Large intestine (tissue), 12 donors: ENCODE measurements at places on chromosomes 3 and 15. TPM values are rescaled to one million over a fixed set of nuclear protein-coding genes. Genes with fewer than 3 reads are reported as not detected.

Gene AHSG
- 1.8 TPM for polyA plus RNA-seq

Gene EFCC1
- polyA plus RNA-seq, result 4.1 TPM

Gene PP2D1
- polyA plus RNA-seq, result 0.39 TPM

Gene WDR93
- polyA plus RNA-seq, result 0.30 TPM

Gene ACAN
- 0.16 TPM for polyA plus RNA-seq

Gene CLCN2
- 27.5 TPM for polyA plus RNA-seq

DNA sequence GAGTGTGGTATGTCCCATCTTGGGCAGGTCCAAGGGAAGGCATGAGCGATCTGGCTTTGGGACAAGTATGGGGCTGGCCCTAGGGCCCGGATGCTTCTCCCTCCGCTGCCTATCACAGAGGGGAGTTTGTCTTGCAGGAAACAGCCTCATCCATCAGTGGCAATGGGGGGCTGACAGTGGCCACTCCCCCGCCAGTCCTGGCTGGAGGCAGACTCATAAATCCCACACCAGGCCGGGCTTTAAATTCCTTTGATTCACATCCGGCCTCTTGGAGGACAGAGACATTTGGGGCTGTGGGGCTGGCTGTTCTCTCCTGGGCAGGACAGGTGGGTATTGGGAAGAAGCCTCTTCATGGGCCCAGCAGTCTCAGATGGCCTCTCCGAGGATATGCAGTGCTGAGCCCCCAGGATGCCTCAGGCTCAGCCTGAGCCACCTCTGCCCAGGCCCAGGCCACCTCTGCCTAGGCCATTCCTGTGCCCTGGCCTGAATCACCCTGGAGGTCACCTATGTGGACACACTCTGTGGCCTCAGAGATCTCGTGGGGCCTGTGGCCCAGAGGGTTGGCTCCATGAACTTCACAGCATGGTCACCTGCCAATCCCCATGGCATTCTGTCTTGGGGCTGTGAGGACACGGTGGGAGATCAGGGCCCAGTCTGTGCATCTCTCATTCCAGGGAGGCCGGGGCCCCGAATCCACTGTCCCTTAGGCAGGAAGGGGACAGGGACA lies 84.2 kb upstream of the GOLGA6L4 start:
- DNase-seq, result no peak

- DNase-seq, result no peak
These were observed 68.6 kb downstream of the ZNF621 start for GRCh38 chr3:40593351-40593750.

DNA sequence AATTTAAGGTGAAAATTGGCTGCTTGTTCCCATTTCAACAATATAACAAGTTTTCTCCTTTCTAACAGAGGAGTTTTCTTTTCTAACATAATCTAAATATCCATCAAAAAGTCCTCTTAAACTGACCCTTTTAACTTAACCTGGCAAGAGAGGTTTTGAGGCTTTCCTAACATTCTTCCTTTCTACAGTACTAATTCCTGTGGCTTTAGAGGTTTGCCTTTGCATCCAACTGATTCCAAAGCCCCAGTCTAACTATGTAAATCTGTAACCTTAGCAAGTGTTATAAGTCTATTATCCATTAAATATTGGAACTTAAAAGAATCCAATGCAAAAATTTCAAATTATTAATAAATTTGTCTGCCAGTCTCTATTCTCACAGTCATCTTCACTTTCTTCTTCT lies 134.1 kb downstream of the ISL2 start:
- no peak for DNase-seq

GRCh38 chr3:54324103-54324502 lies 201.8 kb downstream of the CACNA2D3 start:
- no peak for DNase-seq

GRCh38 chr3:101828691-101829436 lies 20.4 kb upstream of the NFKBIZ start:
- peak; percentile 65 for DNase-seq

DNA sequence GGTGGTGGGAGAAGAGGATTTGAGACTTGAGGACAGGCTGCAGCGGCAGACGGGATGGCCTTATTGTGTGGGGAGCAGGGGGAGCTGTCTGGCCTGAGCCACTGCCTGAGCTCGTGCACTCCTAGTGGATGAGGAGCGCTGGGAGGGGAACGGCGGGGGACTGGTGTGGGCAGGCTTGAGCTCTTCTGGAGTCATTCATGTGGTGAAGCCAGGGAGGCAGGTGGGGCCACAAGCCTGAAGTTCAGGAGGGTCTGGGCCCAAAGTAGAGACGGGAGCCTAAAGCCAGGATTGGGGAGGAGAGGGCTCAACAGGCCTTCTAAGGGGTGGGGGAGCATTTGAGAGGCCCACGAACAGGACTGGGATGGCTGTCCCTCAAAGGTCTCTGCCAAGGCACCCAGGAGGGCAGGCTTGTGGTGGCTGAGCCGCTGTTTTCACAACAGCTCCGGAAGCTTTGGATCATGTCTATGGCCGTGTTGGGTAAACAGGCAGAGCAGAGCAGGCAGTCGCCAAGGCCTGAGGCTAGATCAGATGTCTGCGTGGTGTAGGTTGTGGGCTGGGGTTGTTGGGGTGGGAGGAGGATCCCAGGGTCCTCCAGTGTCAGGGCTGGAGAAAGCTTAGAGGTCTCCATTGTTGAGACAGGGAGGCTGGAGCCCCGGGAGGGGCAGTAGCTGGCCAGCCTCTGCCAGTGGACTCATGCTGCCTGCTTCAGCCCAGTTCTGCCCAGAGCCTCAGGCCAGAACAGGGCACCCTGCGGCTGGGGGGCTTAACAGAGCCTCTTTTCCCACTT lies 8.2 kb downstream of the PRKCD start:
- DNase-seq, result no peak

DNA sequence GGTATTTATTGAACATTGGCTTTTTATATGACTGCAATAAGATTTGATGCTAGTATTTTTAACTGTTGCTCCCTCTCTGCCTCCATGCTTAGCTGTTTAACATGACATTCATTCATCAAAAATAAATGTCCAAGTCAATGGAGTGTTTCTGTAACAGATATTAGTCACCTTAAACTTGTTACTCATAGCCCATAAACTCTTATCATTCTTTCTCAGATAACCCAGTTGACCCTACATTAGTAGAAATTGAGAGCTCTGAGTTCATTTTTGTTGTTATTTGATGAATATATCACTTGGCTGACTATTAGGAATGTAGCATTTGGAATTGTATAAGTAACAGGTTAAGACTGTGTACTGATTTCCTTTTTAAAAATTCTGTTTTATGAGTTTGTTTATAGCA lies 201.1 kb downstream of the UBE2E2 start:
- no peak for DNase-seq

DNA sequence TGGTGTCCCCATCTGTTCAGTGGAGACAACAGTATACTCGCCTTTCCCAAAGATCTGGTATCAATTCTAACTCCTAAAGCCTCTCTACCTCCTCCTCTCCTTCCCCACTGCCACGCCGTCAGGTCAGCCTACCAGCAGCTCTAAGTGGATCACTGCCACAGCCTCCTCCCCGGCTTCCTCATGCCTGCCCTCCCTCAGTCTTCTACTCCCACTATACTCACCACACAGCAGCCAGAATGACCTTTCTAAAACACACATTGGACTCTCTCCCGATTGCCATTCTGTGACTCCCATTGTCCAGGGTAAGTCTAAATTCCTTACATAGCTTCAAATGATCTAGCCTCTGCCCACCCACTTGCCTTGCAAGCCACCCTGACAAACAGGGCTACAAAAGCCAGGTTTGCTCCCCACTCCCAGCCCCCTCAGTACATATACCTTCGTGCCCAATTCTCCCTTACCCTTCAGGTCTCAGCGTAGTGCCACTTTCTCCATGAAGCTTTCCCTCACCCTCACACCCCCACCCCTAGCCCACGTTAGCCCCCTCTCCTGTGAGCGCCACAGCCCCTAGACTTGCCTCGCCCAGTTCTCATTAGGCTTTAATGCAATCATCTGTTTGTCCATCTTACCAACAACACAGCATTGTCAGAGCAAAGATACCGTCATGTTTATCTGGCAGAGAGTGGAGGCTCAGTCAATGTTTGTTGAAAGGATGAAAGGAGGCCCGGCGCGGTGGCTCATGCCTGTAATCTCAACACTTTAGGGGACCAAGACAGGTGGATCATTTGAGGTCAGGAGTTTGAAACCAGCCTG lies 9.5 kb upstream of the SEMA7A start:
- no peak for DNase-seq

- DNase-seq, result no peak
These were observed 617.5 kb downstream of the TBL1XR1 start for GRCh38 chr3:176579711-176580185.

- no peak for DNase-seq
These were observed 385.5 kb downstream of the GBE1 start for GRCh38 chr3:81375921-81376320.

GRCh38 chr15:90191344-90191687 lies 9.8 kb upstream of the SEMA4B start:
- no peak for DNase-seq
